ENCODE measurements at places on chromosomes 13 and 19.
A peak's percentile ranks its signal among the peaks of the same experiment; 100 is the strongest.

- DNase-seq, result no peak
Observed at GRCh38 chr13:73075954-73076353, 17.1 kb downstream of the KLF5 start.

DNA sequence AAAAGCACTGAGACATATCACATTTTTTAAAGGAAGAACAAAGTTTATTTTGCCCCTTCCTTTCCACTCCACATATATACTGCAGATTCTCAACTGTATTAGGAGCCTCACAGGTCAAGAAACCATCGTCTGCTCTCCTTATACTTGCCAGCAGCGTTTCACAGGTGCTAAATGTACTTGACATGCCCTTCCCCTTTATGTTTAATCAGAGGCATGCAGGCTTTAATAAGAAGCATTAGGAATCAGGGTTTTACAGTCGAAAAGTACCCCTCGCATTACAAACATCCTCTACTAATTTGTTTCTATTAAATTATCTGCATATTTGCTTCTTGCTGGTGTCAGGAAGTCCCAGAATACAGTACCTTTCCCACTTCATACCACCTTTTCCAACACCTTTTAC, 3.7 kb upstream of the RAP2A start:
- DNase-seq, result no peak

- no peak for DNase-seq
Observed at GRCh38 chr13:101552786-101553185, 100.3 kb downstream of the ITGBL1 start.

- no peak for DNase-seq
Observed at GRCh38 chr13:36959456-36960116, 39.5 kb upstream of the SMAD9 start.

- DNase-seq, result peak; percentile 74
Observed at GRCh38 chr13:99320693-99321481, 13.7 kb upstream of the GPR183 start.

DNA sequence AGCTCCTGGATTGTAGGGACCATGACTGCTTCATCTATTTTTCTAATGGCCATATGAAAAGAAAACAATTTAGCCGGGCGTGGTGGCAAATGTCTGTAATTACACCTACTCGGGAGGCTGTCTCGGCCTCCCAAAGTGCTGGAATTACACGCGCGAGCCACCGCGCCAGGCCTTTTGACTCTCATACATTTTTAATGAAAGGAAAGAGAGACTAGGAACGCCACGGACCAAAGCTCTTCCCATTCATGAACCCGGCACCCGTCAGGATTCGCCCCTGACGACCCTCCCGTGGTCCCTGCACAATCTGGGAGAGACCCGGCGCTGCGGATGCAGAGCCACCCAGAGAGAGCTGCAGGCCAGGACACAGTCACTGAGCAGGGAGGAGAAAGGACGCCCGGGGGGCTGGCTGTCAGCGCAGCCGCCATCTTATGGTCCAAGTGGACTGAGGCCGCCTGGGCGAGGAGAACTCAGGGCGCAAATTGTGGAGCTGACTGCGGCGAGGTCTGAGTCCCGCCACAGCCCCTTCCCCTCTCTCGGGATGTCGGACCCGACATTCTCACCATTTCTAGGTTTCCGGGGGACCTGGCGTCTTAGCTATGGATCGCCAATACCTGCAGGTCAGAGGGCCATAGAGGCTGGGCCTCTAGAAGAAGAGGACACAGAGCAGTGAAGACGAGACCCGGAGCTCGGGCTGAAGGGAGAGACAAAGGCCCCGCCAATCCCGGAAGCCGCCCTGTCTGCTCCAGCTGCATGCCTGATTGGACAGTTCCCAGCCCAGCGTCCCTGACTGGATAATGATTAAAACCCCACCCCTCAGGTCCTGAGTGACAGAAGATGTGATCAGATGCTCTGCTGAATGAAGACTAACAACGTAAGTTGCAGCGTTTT, at the start of gene ZNF681:
Gene ZNF681 (minus strand): TSS at position 705 of the 888 bp plus-strand sequence. CDS start 142 bp downstream, at position 563.
- DNase-seq, result peak; percentile 90

GRCh38 chr19:3148503-3148902, 12.7 kb downstream of the GNA15 start:
- DNase-seq, result no peak

DNA sequence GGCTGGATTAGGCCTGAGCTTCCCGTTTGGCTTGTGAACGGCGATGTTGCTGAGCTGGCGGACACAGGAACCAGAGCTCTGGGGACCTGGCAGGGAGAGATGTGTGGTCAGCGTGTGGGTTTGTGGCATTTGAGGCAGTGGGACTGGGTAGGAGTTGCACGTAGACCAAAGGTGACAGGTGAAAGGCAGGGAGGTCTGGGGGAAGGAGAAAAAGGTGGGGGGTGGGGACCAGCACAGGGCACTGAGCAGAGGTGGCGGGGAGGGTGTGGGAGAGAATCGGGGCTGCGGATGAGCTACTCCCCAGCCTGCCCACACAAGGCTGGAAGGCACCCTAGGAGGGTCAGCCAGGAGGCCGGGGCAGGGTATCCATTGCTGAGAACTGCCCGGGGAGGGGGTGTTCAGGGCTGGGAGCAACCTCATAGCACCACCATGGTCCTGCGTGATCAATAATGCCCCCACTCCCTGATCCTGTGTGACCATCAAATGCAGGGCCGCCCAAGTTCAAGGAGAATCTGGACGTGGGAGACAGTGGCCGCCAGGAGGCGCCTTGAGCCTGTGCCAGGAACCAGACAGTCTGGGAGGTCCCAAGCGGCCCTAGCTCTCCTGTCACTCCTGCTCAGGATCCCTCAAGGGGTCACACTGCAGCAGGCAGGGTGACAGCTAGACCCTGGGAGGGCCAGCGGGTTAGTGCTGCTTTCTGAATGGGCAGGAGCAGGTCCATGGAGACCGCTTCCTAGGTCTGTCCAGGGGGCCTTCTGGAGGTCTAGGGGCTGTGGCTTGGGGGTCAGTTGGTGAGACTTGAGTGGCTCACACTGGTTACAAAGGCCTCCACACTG, 12.8 kb upstream of the SELENOW start:
- DNase-seq, result peak; percentile 20

DNA sequence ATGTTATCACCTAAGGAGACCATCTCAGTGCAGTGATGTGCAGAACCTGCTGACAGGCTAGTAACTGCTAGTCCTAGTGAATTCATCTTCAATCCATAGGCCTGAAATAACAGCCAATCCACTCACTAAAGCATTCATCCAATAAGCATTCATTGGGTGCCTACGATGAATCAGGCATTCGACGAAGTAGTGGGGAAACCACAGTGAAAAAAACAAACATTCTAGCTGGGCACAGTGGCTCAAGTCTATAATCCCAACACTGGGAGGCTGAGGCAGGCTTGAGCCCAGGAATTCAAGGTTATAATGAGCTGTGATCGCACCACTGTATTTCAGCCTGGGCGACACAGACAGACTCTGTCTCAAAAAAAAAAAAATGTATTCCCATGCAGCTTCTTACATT, 135.6 kb downstream of the RNF17 start:
- no peak for DNase-seq

DNA sequence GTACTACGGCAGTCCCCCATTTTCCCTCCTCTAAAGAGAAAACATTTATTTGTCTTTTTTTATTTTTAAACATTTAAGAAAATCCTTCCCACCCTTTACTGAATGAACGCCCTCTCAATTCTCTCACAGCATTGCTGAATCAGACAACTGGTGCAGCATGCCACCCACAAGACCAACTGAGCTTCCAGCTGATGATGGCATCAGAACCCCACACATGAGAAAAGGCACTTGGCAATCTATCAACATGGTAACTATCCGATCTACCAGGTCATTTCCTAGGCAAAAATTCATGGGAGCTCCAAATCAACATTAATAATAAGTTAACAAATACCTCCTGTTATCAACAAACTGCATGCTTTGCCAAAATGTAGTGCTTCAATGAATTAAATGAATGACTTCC, 43.1 kb downstream of the LHFPL6 start:
- no peak for DNase-seq

DNA sequence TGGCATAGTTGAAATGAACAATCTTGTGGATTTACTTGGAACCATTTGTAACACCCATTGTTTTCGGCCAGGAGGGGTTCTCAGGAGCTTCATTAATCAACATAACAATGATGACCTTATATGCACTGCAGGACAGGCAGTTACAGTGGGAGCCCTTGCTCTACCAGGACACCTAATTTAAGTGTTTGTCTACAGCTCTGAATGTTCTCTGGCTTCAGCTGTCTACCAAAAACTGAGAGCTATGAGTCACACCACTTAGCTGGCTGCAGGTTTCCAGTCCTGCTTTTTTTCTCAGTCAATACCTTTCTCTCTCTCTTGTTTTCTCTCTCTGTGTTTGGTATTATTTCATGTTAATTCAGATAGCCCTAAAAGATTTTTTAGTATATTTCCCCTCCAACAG, 105.4 kb upstream of the MBNL2 start:
- no peak for DNase-seq

DNA sequence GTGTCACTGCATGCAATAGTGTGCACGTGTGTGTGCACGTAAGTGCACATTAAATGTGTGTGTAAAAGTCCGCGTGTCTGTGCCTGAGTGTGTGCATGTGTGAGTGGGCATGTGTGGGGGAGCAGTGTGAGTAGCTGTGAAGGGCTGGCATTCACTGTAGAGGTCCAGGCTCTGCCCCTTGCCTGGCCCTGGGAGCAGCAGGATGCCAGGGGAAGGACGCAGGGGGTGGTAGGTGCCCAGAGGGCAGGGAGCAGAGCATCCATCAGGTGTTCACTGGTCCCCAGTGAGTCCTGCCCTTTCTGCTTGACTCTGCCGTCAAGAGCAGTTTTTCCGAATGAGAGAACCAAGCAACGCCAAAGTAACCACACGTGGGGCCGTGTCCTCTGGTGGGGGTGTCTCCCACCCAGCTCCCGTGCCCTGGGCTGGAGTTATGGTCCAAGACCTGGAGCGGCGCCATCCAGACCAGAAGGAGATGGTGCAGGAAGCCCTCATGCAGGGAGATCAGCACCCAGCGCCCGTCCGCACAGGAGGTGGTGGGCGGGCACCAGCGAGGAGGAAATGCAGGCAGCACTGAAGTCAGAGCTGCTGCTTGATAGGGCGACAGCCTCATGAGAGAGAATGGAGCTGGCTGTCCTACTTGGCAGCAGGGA, 68.5 kb downstream of the TEX29 start:
- no peak for DNase-seq

- no peak for DNase-seq
Observed at GRCh38 chr13:33717775-33718174, 100.2 kb upstream of the RFC3 start.

GRCh38 chr19:30391554-30392551, 19.7 kb downstream of the ZNF536 start:
- no peak for DNase-seq

DNA sequence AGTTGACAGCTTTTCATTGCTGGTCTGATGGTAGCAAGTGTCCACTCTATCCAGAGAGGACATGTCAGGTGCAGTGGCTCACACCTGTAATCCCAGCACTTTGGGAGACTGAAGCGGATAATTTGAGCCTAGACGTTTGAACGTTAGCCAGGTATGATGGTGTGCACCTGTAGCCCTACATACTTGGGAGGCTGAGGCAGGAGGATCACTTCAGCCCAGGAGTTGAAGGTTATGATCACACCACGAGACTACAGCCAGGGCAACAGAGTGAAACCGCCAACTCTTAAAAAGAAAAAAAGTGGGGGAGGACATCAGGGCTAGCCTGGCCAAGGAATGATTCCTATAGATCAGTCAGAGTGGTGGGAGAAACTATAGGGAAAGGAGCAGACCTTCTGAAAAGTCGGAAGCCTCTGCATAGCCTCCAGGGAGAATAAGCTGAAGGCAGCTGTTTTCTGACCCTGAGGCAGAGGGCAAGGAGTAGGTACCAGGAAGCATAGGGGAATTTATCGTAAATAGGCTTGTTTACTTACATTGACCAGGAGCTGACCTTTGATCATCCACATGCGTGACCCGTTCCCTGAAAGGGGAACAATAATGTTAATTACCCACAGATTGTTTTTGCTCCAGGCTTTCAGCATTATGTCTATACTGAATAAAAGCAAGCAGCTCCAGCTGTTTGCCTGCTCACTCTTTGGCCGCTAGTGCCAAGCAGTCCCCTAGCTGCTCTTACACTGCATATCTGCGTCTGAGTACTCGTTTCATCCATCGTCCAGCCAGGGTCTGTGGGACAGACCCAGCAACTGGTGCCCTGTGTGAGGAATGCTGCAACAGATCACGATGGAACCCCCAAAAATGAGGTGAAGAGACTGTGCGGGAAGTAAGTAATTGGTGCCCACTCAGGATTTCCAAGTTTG, 161.6 kb downstream of the RNF17 start:
- no peak for DNase-seq

DNA sequence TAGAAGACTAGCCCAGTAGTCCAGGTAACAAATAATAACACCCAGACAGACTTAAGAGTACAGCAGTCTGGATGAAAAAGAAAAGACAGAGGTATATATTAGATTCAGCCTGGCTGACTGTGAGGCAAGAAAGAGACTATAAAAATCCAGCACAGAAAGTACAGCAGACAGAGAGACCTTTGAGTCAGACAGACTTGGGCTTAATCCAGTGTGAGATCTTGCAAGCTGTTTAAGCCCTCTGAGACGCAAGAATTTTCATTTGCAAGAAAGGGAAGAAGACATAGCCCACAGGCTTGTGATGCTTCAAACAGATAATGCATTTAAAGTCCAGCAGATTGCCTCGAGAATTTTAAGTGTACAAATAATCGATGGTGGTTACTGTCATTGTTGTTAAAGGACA, 471.4 kb downstream of the LIG4 start:
- DNase-seq, result no peak

- DNase-seq, result no peak
Observed at GRCh38 chr13:59829690-59830089, 334.0 kb downstream of the DIAPH3 start.

Data from central memory CD4-positive, alpha-beta T cell (primary cell).